CD4-positive, alpha-beta T cell (primary cell): ENCODE measurements at places on chromosomes 6 and 20.

- no peak for DNase-seq
Observed at GRCh38 chr6:158122048-158122447, 46.0 kb downstream of the SERAC1 start.

GRCh38 chr6:46808806-46809205 is 15.6 kb downstream of the MEP1A start:
- DNase-seq, result no peak

- DNase-seq, result no peak
Observed at GRCh38 chr6:99297006-99297405, 52.5 kb downstream of the FAXC start.

- no peak for DNase-seq
Observed at GRCh38 chr6:140003217-140003616, 628.8 kb upstream of the CITED2 start.

GRCh38 chr6:117600008-117600743 is 2.1 kb downstream of the GOPC start:
- DNase-seq, result no peak

DNA sequence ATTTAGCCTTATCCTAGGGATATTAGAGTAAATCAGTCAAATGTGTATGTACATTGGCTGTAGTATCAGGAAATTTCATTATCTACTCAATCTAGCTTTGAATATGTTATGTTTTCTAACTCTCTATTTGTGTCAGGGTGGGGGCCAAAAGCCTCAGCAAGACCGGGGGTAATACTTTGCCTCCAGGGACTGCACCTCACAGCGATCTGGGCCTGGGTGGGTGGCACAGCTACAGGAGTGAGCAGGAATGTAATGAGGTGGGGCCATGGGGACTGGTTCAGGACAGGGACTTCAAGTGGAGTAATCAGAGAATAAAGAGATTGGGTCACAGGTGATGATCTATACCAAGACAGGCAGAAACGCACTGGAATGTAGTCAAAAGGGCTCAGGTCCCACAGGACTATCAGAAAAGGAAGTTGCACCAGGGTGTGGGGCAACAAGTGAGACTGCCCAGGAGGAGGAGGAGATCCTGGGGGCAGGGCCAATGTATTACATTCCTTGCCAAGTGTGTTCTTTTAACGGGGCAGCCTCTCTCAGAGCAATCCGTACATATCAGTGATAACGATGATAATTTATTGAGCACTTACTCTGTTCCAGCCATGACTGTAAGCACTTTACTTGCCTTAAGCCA is 54.0 kb downstream of the PIGU start:
- no peak for DNase-seq
